ENCODE measurements at places on chromosomes 11 and 22. TPM values are rescaled to one million over a fixed set of nuclear protein-coding genes. Genes with fewer than 3 reads are reported as not detected.

GRCh38 chr11:131838016-131838415 lies 467.6 kb downstream of the NTM start:
- no peak for DNase-seq

DNA sequence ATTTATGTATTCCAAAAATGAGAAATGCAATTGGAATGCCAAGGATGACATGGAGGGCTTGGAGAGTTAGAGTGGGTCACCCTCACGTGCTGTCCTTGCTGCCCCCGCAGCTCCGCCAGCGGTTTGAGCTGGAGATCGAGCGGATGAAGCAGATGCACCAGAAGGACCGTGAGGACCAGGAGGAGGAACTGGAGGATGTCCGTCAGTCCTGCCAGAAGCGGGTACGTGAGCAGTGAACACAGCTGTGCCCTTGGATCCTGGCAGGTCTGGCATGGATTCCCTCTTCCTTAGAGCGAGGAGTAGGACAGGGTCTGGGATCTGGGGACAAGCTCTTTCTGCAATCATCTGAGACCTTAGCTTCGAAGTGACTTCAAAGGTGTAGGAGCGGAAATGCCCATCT lies 166.2 kb downstream of the MYO18B start:
- DNase-seq, result no peak

GRCh38 chr11:127789927-127790326 lies 789.4 kb upstream of the KIRREL3 start:
- peak; percentile 1 for DNase-seq

- DNase-seq, result no peak
Measured at GRCh38 chr11:60761436-60762190, 4.9 kb downstream of the MS4A15 start.

SCUBE2 gene
- 3.5 TPM for total RNA-seq

DNA sequence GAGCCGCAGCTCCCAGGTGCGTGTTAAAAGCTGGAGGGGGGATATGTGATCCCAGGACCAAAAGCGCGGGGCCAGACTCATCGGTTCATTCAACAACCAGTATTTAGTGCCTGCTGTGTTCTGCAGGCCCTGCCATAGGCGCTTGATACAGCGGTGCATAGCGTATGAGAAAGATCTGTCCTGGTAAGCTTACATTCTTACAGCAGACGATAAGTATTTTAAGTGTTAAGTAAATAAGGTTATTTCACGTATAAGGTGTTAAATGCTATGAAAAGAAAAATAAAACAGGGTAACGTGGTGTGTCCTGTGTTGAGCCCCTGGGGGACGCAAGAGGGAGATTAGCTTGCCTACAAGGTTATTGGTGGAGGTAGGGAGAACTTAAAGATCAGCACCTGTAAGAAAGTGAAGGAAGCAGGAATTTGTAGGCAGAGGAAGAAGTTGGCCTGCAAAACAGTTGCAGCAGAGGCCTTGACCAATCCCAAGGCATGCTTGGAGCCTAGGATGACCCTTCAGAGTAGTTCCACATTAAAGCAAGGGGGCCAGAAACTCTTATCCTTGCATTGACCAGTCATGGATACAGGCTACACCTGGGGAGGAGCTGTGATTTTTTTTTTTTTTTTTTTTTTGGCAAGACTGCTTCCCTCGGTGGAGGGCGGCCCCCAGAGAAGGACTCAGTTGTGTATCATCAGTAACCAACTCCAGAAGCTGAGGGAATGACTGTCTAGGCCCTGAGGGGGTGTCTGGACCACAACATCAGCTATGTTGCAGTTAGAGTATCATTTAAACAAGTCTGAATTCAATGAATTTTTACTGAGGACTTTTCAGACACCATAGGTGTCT lies 487 bp upstream of the LIPT2 start:
- DNase-seq, result no peak

PKP3 gene
- 0.68 TPM for total RNA-seq

DNA sequence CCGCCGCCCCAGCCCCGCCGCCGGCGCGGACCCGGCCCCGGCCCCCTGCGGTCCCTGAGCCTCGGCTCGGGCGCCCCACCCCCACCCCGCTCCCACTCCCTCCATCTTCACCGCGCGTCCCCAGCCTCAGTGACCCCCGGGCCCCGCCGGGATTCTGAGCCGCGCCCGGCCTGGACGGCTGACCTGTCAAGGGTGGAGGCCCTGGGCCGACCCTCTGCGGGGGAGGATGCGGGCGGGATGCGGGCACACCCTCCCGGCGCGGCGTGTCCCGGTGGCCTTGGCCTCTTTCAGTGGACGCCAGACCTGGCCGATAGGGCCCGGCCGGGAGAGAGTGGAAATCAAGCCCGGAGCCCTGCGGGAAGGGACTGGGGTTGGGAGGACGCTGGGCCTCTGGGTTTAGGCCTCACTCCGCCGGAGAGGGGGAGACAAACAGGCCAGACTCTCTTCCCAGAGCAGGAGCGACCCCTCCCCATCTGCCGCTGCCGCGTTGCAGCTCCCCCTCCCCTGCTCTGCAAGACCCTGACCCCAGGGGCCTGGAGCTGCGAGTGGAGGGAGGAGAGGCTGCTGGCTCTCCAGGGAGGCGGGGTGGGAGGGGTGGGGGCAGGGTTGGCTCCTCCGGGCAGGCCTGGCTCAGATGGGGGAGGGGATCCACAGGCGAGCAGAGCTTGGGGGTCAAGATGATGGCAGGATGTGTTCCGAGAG lies 525 bp downstream of the MAPK8IP2 start:
- DNase-seq, result no peak

GRCh38 chr11:131463649-131464425 lies 93.4 kb downstream of the NTM start:
- no peak for DNase-seq

DNA sequence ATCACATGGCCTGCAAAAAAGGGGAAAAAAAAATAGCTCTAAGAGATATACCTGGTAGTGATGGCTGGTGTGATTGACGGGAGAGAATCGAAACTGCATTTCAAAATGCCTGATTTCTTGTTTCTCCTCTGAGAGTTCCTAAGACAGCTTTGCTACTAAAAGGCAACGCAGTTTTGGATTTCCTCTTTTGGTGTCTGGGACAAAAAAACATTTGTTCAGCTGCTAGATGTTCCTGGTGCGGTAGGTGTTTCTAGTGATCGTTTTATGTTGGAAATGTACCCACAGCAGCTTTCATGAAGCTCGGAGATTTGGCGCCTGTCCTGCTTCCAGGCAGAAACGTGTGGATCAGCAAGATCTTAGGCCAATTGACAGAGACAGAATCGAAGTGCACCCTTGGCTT lies 18.1 kb downstream of the P2RX3 start:
- no peak for DNase-seq

GRCh38 chr11:16820324-16821092 lies 82.1 kb downstream of the C11orf58 start:
- DNase-seq, result peak; percentile 86

DMC1 gene
- 1.8 TPM for total RNA-seq

DNA sequence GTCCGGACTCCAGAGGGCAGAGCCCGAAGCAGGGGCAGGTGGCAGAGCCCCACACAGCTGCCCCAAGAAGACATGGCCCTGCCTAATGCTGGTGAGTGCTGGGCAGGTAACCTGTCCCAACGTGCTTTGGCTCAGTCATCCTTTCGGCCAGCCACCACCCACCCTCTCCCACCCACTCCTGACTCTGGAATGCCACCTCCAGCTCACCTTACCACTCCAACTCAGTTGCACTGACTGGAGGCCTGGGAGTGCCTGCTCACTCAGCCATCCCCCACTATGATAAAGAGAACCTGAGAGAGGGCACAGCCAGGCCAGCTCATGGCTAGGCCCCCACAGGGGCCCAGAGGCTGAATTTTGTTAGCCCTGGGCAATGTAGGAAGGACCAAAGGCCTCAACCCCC lies 53.8 kb upstream of the MPEG1 start:
- DNase-seq, result no peak

GRCh38 chr11:67665541-67666302 lies 8.7 kb downstream of the ALDH3B2 start:
- peak; percentile 33 for DNase-seq

DNA sequence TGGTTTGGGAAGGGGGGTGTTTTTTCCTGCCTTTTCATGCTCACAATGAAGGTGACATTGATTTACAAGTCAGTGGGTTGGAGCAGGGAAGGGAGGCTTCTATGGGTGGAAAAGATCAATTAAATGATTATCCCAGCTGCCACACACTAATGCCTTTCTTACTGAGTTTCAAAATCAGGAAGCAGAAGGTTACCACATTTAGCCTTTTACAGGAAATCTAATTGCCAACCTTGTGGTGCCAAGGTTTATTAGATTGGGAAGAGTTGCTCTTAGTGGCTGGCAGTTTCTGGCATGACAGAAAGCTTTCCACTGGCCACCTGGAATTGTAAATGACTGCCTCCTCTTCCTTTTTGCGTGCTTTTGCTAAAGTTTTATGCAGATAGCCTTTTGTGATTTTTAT lies 98.7 kb downstream of the NAV2 start:
- DNase-seq, result peak; percentile 39

- no peak for DNase-seq
Measured at GRCh38 chr11:8693010-8693551, 10.5 kb downstream of the RPL27A start.

DNA sequence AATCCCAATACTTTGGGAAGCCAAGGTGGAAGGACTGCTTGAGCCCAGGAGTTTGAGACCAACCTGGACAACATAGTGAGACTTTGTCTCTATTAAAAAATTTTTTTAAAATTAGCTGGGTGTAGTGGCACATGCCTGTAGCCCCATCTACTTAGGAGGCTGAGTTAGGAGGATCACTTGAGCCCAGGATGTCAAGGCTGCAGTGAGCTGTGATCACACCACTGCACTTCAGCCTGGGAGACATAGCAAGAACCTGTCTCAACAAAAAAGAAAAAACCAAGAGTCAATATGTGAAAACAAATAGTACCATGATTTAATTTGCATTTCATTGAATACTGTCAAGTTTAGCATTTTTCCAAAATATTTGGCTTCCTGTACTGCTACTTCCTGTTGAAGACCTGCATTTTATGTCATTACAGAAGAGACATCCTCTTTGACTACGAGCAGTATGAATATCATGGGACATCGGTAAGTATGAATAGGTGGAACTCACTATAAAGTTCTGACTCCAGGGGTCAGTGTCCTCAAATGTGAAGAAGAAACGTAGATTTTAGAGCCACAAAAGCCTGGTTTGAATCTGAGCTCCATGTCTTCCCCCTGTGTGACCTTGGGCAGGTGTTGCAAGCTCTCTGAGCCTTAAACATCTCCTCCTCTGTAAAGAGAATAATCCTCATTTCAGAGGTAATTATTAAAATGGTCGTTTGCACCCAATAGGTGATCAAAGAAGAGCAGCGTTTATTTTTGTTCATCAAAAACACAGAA lies 16.0 kb downstream of the CDC45 start:
- peak; percentile 83 for DNase-seq

DNA sequence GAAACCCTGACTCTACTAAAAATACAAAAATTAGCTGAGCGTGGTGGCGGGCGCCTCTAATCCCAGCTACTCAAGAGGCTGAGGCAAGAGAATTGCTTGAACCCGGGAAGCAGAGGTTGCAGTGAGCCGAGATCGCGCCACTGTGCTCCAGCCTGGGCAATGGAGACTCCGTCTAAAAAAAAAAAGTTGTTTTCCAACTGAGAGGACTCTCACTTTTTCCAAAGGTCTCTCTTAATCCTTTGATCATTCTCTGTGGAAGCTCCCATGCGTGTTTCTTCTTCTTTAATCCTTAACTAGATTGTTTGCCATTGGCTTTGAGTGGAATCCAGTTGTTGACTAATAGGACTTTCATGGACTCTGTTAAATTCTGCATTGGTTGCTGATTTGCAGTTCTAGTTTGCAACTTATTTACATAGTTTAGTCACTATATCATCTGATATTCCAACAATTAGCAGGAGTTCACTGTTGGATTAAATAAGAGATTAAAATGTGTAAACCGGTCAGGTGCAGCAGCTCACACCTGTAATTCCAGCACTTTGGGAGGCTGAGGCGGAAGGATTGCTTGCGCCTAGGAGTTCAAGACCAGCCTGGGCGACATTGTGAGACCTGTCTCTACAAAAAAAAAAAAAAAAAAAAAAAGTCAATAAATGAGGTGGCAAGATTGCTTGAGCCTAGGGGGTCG lies 79.7 kb downstream of the C22orf31 start:
- DNase-seq, result no peak

- DNase-seq, result no peak
Measured at GRCh38 chr11:1825785-1826451, 8.9 kb upstream of the SYT8 start.

GRCh38 chr22:44650806-44651205 lies 51.2 kb upstream of the PRR5 start:
- DNase-seq, result no peak

- no peak for DNase-seq
Measured at GRCh38 chr11:123374622-123374968, 55.5 kb upstream of the GRAMD1B start.

- peak; percentile 56 for DNase-seq
Measured at GRCh38 chr11:46001448-46001914, 79.0 kb downstream of the LARGE2 start.

GRCh38 chr11:20407344-20407743 lies 19.8 kb downstream of the PRMT3 start:
- no peak for DNase-seq

RIMBP3C gene
- total RNA-seq, result 0.09 TPM

GRCh38 chr11:66116576-66117361 lies 46.7 kb downstream of the PACS1 start:
- no peak for DNase-seq

DNA sequence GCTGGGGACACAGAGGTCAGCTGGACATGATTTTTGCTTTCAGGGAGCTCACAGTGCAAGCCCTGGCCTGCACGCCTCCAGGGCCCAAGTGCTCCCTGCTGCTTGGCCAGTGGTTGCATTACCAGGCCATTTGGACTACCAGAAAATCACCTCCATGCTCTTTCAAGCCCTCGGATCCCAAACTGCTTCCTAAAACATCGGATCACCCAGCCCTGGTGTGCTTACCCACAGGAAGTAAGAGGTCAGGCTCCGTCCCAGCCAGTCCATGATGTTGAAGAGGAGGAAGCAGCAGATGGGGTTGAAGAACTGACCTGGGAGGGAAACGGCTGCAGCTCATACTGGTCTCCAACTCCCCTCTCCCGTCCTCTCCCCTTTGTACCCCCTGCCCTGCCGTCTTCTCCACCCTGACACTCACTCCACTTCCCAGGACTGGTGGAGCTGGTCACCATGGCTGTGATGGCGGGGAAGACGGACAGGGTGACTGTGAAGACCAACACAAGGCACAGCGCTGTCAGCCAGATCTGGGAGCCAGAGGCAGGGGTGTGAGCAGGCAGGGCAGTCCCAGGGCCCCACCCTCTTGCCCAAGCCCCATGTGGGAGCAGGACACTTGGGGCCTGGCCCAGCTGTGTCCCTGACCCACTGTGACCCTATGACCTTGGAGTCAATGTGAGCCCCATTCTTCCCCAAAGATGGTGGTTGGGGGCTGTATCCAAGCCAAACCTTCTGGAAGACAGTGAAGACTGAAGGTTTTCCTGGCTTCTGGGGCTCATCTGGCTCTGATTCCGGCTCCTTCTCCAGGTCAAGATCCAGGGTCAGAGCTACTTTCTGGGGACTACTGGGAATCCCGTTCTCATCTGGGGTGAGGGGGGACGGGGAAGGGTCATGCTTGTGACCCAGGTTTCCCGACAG lies 5.6 kb downstream of the SLC29A2 start:
- no peak for DNase-seq

- DNase-seq, result peak; percentile 79
Measured at GRCh38 chr11:75867778-75868374, 52.9 kb downstream of the UVRAG start.
